Hematopoietic multipotent progenitor cell treated with erythropoietin and hydrocortisone succinate and interleukin-3 and kit ligand, for 4 days (in vitro differentiated cells): ENCODE measurements at places on chromosomes 7 and 10.

GRCh38 chr7:151868396-151869108, 8.4 kb downstream of the PRKAG2 start:
- no peak for DNase-seq

DNA sequence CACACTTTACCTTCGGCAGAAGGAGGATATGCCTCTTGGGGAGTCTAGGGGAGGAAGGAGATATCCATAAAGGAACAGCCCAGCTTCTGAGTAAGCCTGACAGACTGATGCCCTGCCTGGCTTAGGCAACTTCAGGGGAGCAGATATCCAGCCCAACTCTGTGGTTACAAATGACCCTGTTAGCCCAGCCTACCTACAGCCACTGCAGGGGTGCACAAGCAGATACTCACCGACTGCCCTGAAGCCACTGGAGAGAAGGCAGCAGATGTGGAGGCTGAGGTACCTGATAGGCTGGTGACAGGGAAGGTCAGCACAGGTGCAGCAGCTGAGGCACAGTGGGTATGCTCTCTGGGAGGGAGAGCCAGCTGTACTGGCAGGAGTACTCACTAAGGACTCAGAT, 770.2 kb downstream of the GRID1 start:
- DNase-seq = no peak

- no peak for DNase-seq
These were observed 177.3 kb downstream of the TEX36 start for GRCh38 chr10:125505648-125506047.

DNA sequence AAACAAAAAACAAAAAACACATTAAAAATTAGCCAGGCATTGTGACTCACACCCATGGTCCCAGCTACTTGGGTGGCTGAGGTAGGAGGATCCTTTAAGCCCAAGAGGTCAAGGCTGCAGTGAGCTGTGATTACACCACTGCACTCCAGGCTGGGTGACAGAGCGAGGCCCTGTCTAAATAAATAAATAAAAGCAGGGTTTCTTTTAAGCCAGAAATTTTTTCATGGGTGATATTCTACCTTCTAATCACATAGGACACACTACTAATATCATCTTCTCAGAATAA, 14.2 kb upstream of the SVIL start:
- DNase-seq = no peak

DNA sequence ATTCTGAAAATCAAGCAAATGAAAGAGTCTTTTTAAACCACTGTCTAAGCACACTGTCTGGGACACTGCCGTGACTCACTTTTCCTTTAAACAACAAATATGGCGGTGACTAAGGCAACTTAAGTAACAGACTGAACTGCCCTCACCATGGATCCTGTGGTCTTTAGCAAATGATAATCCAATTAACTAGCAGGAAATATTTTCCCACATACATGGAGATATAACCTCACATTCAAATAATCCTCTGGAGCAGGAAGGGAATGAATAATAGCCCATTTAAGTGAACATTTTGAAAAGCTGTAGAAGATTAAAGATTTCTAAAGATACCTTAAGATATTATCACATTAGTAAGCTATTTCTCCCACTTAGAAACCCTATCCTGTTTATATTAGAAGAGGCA, 40.3 kb upstream of the LRRC17 start:
- DNase-seq = no peak

DNA sequence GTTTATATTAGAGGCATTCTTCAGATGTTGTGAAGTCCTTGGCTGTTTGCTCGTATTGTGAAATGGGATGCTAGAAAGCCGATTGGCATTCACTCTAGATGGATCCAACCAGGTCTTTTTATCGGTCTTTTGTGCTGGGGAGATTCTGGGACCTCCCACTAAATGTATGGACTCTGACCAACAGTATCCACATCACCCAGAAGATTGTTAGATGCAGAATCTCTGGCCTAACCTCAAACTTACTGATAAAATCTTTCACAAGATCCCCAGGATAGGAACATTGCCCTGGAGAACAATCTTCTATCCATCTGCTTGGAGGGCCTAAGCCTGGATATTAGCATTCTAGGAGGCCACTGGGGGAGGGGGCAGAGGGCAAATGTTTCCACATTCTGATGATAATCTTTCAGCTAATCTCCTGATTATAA, 160.9 kb downstream of the PLXDC2 start:
- peak; percentile 47 for DNase-seq

- no peak for DNase-seq
These were observed 29.6 kb downstream of the INPP5F start for GRCh38 chr10:119755446-119755845.

GRCh38 chr7:82081644-82082224, 311.9 kb upstream of the HGF start:
- DNase-seq = no peak

GRCh38 chr7:13946181-13946580, 43.3 kb downstream of the ETV1 start:
- no peak for DNase-seq

DNA sequence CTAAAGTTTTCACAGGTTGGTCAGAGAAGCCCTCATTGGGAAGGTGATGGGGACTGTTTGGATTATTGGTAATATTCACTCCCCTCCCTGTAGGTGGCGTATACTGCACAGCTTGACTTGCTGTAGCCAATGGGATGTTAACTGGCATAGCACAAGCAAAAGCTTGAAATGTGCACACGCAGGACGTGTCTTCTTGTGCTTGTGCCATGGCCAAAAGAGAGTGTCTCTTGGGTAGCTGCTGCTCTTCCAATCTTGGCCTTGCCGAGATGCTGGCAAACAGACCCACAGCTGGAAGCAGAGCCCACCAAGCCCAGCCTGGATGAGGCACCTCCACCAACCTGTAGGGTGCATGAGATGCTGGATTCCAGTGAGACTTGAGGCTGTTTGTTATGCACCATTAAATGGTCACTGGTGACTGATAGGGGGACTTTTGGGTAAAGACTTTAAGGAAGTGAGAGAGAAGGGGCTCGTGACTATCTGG, 266.0 kb downstream of the GRID1 start:
- peak; percentile 65 for DNase-seq

DNA sequence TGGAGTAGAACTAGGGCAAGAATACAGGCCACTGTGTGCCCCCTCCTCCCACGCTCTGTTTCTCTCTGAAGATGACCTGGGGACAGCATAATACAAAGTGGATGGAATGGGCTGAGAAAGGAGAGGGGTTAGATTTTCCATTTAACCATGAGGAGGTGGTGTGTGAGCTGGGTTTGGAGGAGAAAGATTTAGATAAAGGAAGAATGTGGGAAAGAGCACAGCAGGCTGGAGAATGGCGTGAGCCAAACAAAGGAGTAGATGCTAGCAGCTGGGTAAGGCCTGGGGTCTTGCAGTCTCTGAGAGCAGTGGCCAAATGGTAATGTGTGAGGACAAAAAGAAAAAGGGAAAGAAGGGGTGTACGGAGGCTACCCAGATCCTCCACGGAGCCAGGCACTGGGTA, 8.6 kb downstream of the PNLIPRP2 start:
- no peak for DNase-seq

DNA sequence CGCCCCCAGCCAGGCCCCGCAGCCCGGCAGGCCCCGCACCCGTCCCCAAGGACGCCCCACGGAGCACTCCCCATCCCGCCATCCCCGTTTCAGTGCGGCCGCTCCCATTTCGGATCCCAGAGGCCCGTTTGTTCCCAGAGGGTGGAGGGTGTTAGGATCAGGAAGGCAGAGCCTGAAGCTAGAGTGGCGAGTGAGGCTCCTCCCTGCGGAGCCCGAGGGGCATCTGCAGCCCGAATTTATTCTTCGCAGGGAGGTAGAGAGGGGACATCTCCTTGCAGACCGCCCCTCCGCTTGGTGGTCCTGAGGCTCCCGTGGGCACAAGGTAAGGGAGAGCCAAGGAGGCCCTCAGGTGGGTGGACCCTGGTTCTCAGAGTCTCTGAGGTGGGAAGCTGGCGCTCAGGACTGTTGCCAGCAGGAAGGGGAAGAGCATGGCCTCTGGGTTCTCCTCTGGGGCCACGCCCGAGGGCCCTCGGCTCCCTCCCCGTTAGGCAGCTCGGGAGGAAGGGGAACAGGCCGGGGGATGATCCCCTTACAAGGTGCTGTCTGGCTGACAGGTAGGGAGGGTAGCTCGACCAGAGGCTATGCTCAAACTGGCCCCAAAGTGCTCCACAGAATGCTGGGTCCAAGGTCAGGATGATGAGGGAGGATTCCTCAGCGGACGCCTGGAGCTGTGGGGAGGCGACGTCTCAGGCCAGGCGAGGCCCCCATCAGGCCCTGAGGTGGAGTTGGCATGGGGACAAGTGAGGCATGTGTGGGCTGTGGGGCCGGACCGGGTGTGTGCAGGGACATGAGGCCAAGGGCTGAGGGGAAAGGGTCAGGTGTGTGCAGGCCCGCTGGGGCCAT, 17.4 kb downstream of the POLL start:
- DNase-seq = peak; percentile 61

DNA sequence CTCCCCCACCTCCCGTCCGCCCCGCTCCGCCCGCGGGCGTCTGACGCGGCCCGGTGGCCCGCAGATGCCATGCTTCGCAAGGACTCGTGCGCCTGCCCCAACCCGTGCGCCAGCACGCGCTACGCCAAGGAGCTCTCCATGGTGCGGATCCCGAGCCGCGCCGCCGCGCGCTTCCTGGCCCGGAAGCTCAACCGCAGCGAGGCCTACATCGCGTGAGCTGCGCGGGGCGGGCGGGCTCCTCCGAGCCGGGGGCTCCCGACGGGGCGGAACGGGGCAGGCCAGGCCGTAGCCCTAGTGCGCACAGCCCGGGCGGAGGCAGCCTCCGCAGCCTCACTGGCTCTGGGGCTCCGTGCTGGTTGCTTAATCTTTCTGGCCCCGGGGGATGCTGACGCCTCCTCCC, 2.8 kb downstream of the ASIC3 start:
- peak; percentile 86 for DNase-seq

GRCh38 chr10:70756700-70757360, 28.3 kb downstream of the TBATA start:
- no peak for DNase-seq

GRCh38 chr7:128102490-128103291, 71.5 kb upstream of the LRRC4 start:
- DNase-seq = no peak

DNA sequence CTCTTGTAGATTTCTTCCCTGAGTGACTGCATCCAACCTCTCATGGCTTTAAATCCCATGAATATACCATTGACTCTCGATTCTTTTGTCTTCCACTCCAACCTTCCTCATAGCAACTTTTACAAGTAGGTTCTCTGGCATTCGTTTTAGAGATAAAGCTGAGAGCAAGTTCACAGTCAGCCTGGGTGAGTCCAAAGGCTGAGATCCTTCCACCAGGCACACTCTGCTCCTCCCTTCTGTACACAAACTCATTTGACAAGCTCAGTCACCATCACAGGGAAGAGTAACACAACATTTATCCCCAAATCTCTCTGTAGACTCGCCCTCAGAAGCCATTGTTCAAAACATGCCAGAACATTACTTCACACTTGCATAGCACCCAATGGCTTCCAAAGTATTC, 10.9 kb downstream of the CTTNBP2 start:
- DNase-seq = no peak

DNA sequence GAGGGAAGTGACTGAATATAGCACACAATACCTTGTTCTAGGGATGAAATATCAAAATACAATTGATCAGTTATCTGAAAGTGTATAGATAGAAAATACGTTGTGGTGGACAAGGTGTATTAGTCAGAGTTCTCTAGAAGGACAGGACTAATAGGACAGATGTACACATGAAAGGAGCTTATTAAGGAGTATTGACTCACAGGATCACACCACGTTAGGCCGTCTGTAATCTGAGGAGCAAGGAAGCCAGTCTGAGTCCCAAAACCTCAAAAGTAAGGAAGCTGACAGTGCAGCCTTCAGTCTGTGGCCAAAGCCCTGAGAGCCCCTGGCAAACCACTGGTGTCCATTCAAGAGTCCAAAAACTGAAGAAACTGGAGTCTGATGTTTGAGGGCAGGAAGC, 406.1 kb downstream of the MDFIC start:
- DNase-seq = no peak

GRCh38 chr10:24496906-24497305, 226.8 kb downstream of the ARHGAP21 start:
- no peak for DNase-seq

- DNase-seq = peak; percentile 88
These were observed 23.9 kb downstream of the SCD start for GRCh38 chr10:100370714-100371481.

- DNase-seq = peak; percentile 26
These were observed 17.7 kb downstream of the CCL24 start for GRCh38 chr7:75795831-75796285.

GRCh38 chr7:137592232-137592896, 248.8 kb upstream of the PTN start:
- DNase-seq = peak; percentile 65

DNA sequence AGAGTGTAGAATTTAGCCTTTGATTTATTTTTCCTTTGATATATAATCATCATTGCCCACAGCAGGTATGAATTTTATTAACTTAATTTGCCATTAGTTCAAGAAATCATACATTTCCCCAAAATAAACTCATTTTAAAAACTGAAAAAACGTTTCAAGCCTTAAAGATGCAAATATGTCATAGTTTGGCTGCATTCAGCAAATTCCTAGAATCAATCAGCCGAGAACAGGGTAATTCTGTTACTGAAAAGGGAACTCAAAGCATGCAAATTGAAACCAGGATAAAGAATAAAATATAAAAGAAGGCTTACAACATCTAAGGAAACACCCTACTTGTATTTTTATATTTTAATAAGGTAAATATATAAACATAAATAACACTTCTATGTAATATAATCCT, 233.8 kb upstream of the PRKCQ start:
- DNase-seq = no peak

DNA sequence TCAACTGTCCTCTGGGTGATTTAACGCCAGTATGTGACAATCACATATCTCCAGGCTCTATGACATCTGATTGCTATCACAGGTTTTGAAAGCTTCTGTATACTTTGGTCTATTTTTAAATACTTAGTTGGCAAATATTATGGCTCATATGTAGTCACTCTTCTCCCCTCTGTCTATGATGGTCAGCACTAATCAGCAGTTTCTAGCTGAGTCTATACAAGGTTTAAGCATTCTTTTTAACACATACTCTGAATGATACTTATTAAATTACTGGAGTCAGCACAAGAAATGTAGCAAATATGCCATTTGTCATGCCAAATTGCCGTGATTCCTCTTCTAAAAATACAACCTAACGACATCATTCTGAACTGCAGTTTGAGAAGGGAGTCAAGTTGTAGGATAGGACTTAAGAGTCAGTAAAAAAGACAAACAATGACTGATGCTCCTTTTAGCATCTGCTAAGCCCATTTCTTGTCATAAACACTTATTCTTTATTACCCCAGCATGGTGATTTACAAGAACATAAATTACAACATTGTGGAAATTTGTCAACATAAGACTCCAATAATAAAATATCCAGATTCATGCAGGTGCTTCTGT, 947.8 kb downstream of the XPNPEP1 start:
- DNase-seq = no peak

- no peak for DNase-seq
These were observed 248.0 kb upstream of the NPY start for GRCh38 chr7:24036033-24036412.

DNA sequence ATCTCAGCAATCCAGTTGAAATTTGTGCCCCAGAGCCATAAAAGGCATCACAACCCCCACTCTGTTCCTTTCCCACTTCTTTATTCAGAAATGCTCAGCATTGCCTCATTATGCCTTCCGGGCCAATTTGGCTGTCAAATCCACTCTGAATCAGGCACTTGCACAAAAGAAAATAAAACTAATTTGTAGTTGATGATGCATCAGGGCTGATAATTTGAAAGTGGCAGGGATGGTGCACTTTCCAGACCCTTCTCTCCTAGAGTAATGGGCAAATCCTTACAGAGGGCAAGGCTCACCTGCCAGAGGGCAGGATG, 147.9 kb upstream of the PDE1C start:
- no peak for DNase-seq

- DNase-seq = no peak
These were observed 12.8 kb downstream of the TMEM229A start for GRCh38 chr7:124020060-124020459.
